EH (cell line): ENCODE measurements at places on chromosomes 2 and 18.

GRCh38 chr2:119486196-119486827 lies 38.0 kb downstream of the SCTR start:
- DNase-seq = no peak

DNA sequence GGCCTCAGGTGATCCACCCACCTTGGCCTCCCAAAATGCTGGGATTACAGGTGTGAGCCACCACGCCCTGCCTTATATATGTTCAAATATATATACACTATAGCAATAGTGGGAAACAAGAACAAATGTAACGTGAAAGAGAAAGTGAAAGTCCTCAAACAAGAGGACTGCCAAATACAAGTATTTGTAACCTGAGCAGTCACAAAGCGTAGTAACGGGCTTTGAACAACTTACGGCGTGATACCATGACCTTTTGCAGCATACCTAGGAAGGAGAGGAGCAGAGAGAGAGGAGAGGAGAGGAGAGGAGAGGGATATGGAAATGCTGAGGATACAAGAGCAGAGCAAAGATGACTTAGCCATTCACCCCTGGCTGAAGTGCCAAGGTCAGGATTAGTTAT lies 113.8 kb upstream of the RGPD4 start:
- DNase-seq = no peak

DNA sequence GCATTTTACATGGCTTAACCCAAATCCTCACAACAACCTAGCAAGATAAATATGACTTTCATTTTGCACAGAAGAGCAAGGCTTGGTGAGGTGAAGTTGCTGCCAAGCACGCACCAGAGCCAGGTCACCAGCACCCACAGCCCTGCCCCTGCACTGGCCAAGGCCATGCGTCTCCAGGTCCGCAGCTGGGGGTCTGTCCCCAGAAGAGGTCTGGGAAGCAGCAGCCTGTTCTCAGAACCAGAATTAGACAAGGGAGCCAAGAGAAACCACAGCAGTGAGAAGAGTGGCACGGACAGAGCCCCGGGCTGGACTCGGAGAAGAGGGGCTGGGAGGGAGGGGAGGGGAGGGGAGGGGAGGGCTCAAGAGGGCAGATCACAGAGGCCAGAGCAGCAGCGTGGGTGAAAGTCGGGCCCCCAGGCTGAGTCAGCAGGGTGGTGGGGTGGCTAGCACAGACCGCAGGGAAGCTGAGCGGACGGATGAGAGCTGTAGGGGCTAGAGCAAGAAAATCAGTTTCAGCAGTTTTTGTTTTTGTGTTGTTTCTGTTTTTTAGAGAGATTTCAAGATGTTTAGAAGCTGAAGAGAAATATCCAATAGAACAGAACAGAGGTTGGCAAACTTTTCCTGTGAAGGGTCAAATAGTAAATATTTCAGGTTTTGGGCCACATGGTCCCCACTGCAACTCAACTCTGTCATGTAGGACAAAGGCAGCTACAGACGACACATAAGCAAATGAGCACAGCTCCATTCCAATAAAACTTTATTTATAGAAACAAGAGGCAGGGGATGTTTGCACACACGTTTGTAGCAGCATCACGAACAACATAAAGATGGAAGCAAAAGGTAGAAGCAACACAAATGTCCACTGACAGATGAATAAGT lies 7.4 kb upstream of the MTERF4 start:
- DNase-seq = no peak

GRCh38 chr18:24766376-24766775 lies 305.9 kb downstream of the HRH4 start:
- DNase-seq = peak; percentile 64

DNA sequence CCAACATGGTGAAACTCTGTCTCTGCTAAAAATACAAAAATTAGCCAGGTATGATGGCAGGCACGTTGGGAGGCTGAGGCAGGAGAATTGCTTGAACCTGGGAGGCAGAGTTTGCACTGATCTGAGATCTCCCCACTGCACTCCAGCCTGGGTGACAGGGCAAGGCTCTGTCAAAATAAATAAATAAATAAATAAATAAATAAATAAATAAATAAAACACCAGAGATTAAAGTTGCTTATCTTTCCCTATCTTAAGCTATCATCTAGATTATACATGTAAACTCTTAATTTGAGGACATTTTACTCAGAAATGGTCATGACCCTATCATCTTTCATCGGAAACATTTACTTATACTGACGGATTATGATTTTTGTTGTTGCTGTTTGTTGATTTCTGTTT lies 373.2 kb downstream of the GALNT13 start:
- DNase-seq = no peak

DNA sequence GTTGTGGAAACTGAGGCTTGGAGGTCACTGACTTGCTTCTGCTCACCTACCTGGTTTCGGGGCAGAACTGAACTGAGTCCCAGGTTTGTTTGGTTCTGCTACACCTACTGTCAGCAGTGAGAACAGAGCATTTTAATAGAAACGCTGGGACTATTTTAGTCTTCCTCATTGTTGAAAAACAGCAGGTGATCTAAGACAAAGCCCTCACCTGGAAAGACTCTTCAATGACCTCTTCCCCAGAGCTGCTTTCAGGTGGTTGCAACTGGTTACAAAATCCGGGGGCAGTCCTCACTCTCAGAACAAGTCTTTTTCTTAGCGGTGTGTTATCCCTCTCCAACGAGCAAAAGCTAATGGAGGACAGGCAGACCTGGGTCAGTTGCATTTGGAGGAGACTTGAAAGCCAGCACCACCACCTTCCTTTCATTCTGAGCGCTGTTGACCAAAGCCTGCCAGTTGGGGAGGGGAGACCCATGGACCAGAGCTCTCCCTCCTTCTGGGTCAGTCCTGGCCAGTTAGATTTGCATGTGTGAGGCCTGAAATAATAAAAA lies 217.0 kb downstream of the NCK2 start:
- no peak for DNase-seq

- DNase-seq = peak; percentile 84
Measured at GRCh38 chr2:238973038-238973739, 125.3 kb downstream of the TWIST2 start.

GRCh38 chr18:36960038-36960437 lies 131.1 kb downstream of the KIAA1328 start:
- no peak for DNase-seq

- DNase-seq = no peak
Measured at GRCh38 chr18:65790604-65791003, 39.8 kb downstream of the CDH7 start.

DNA sequence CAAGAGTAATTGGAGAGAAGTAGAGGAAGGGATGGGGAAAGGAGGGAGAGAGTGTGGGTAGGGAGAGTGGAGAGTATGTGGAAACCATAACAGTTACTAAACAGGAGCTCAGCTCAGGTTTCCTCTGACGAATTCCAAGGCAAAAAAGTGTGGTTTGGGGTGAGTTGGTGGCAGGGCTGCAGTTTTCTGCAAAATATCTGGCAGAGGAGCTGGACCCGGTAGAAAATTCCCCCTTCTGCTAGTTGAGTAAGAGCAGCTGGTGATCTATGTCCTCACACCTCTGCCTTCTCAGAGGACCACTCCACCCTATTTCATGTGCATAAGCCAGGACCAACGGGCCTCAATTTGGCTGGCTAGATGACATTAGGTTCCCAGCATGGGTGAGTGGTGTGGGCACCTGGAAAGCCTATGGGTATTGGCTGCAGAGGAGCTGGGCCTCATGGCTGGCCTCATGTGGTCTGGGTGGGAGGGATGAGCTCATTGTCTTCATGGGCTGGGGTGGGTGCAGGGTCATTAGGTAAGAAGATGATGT lies 13.2 kb downstream of the NRP2 start:
- peak; percentile 77 for DNase-seq

GRCh38 chr18:73101977-73102376 lies 234.2 kb upstream of the NETO1 start:
- DNase-seq = peak; percentile 27

DNA sequence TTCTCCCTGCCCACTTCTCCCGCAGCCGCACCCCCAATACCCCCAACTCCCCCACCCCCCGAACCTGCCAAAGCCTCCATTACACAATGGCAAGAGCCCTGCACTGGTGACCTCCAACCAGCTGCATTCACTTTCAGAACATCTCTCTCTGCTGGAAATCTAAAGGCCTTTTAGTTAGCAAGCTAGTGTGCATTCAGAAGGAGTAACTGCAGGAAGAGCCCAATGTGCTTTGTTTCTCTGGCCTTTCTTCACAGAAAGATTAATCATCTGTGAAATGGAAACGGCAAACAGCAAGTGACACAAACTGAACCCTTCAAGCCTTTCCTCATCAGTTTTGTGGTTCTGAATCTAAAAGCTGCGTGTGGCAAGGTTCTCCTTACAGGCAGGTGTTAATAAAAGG lies 124.2 kb downstream of the OLA1 start:
- no peak for DNase-seq

DNA sequence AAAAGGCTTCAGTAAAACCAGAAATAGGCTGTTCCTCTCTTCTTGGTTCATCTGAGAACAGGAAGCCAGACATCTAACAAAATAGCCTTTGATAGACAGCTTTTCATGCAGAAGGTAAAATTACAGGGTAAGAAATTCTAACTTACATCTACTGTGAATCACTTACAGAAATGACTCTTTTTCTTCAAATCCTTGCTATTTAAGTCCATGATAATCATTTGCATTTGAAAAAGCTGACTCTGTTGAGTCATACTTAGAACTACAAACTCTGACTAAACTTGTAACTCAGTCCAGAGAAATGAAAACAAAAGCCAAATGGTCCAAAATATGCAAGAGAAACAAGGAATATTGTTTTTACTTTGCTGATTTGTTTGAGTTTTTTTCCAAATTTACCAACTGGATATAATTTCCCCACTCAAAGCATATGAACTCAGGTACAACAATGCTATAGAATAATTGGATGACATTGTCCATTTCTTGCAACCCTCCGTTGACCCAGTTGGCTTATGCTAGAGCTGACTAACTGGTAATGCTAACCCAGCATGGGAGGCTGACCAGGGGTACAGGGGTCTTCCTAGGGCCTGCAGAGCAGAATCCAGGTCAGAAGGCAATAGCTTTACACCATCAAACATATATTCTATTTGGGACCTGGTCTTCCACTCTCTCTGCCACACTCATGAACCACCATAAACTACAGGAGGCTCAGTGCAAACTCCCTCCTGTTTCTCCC lies 18.8 kb upstream of the MREG start:
- peak; percentile 84 for DNase-seq
